ENCODE measurements at places on chromosomes 5 and 9.

GRCh38 chr5:10307206-10308148, at the start of gene CMBL:
CMBL (minus strand) TSS chr5:10307902; CDS start chr5:10290762, 17,140 bp downstream.
- peak; percentile 71 for DNase-seq

DNA sequence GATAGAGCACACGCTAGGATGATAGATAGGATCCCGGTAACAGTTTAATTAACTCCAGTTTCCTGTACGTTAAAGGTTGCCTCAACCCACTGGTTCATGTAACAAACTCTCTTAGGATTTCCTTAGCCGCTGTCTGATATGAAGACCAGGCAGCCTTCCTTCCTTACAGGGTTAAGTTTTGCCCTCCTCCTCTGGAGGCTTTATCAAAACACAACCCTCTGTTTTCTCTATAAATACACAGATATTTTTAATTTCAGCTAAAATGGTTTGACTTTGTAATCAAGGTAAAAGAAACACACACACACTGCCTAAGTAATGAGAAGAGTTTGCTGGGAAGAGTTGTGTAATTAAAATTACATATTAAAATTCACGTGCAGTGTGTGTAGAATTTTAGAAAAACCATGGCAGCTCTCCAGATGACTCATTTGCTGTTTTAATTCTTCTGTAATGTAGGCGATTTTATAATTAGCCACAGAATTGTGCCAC, 369.8 kb downstream of the CSNK1G3 start:
- no peak for DNase-seq

DNA sequence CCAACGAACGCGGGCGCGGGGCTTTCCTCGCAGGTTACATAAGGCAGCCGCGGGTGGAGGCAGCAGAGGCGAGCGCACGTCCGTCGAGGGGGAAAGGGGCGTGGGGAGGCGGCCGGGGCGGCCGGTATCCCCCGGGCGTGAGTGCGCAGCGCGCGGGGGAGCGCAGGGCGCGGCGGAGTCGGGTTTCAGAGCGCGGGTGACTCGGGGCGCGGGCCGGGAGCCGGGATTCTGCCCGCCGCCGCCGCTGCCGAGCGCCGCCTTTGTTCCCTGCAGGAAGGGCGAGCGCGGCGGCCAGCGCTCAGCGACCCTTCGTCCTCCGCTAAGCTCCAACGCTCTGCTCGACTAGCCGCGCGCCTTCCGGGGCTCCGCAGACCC, at the start of gene COL15A1:
Gene COL15A1 (plus strand): TSS at position 226 of the 375 bp plus-strand sequence. CDS start 155 bp downstream, outside the sequence.
- no peak for DNase-seq

DNA sequence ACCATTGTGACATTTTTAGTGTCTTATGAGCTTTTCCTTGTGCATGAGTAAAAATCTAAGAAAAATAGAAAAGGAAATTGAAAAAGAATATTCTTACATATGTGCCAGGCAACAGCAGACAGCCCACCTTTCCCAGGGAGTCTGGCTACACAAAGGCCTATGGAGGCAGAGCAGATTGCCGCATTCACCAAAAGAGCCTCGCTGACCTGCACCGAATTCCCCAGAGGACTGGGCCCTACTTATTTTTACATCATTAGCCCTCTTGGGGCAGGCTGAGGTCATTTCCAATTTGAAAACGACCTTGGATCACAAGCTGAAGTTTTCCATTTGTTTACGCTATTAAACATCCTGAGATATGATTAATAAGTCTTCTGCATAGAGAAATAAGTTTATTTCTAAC, 66.2 kb upstream of the WDR41 start:
- no peak for DNase-seq

Measured in activated CD8-positive, alpha-beta memory T cell treated with anti-CD3 and anti-CD28 coated beads for 24 hours (primary cell).